ENCODE measurements at places on chromosomes 12 and 14. TPM values are rescaled to one million over a fixed set of nuclear protein-coding genes. Genes with fewer than 3 reads are reported as not detected.

- DNase-seq = no peak
Observed at GRCh38 chr12:113609692-113610469, 138.2 kb upstream of the LHX5 start.

- no peak for DNase-seq
Observed at GRCh38 chr12:31947971-31948370, 11.2 kb upstream of the RESF1 start.

DNA sequence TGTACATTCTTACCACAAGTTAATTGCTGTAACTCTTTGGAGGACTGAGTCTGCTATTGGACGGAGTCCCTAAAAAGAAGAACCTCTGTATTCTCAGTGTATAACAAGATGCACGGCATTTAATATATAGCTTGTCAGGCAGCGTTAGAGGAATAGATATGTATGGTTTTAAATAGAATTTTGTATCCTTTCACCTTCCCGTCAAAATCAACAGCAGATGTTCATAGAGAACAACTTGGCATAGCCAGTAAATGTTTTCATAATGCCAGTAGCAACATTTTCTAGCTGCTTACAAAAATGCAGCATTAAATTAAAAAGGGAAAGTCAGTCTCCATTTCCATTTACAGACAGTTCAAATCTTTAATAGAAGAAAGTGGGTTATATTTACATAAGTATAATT, 6.8 kb downstream of the SCYL2 start:
- peak; percentile 24 for DNase-seq

Gene WNT5B
- 8.0 TPM for total RNA-seq

- DNase-seq = no peak
Observed at GRCh38 chr12:102593134-102593533, 112.8 kb upstream of the IGF1 start.

Gene GARIN6
- total RNA-seq = not detected

Gene EML5
- not detected for total RNA-seq

- no peak for DNase-seq
Observed at GRCh38 chr12:16075887-16076286, 164.8 kb downstream of the DERA start.

- no peak for DNase-seq
Observed at GRCh38 chr14:50808053-50808452, 22.9 kb downstream of the NIN start.

DNA sequence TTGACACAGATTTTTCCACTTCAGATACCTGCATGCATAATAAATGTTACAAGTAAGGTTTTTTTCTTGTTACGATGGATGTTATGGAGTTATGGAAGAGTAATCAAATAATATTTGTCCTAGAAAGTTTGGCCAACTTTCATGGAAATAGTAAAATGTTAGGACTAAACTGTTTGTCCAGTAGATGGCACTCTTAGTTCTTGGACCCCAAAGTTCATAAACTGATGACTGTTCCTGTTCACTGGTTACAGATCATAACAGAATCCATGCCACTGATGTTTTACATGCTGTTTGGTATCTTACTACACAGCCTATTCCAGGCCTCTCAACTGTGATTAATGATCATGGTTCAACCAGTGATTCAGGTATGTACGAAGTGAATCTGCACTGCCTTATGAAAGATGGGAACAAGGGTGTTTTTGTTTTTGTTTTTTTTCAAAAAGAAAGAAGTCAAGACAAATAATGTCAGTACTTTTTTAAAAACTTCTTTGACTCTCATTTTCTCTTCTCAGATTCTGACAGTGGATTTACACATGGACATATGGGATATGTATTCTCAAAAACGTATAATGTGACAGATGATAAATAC, 48.8 kb upstream of the SLCO1C1 start:
- DNase-seq = peak; percentile 25

Gene CLEC14A
- not detected for total RNA-seq

DNA sequence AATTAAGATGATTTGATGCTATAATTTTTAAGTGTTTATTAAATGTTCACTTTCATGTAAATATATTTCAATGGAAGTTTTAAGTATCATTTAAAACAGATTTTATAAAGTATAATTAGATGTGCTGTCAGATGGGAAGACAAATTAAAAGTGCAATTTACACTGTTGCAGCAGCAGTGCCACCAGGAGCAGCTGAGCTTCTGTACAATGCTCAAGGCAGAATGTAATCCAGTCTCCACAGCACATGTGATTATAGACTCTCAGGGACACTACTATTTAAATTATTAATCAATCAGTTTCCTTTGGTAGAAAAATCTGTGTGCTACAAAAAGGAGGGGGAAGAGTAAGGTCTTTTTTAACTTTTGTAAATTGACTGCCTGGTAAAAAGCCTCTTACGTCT, 285.7 kb upstream of the USP15 start:
- DNase-seq = no peak

DNA sequence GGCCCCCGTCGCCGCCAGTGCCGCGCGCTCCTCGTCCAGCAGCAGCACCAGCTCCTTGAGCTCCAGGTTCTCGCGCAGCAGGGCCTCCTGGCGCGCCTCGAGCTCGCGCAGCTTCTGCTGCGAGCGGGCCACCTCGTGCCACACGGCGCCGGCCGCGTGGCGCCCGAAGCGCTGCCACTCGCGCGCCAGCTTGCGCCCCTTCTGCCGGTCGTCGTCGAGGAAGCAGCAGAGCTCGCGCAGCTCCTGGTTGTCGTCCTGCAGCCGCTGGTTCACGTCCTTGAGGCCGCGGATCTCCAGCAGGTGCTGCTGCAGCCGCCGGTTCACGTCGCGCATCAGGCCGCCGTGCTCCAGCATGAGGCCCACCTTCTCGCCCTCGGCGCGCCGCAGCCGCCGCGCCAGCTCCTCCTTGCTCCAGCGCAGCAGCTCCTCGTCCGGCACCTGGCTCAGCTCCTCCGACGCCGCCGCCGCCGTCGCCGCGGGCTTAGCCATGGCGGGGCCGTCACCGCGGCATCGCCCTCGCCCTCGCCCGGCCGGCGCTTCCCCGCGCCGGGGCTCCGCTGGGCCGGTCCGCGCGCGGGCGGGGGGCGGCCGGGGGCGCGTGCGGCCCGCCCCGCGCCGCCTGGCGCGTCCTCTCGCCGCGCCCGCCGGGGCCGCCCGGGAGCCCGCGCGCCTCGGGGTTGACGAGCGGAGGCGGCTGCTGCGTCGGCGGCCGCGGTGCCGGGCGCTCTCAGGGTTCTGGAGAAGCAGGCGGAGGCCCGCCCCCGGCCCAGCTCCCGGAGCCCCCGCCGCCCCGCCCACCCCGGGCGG, at the start of gene CCDC85C:
CCDC85C (minus strand) TSS at position 737 of the 807 bp plus-strand sequence; CDS start at position 489, 248 bp downstream.
- DNase-seq = no peak

DNA sequence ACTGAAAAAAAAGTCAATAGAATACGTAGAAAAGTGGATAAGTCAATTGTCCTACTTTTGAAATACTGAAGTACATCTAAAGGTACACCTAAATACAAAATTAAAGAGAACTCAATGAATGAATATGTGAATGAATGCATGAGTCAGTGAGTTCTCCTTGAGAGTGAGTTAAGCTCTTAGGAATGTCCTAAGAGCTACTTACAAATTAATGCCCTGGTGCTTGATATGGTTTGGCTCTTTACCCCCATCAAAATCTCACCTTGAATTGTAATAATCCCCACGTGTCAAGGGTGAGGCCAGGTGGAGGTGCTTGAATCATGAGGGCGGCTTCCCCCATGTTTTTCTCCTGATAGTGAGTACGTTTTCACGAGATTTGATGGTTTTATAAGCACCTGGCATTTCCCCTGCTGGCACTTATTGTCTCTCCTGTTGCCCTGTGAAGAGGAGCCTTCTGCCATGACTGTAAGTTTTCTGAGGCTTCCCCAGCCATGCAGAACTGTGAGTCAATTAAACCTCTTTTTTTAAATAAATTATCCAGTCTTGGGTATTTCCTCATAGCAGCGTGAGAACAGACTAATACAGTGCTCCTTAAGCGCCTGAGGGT, 192.2 kb upstream of the ARHGAP5 start:
- no peak for DNase-seq

All from G401 (cell line).